SJCRH30 (cell line): ENCODE measurements at places on chromosomes 6 and 20. TPM values are rescaled to one million over a fixed set of nuclear protein-coding genes. Genes with fewer than 3 reads are reported as not detected.
A peak's percentile ranks its signal among the peaks of the same experiment; 100 is the strongest.

DNA sequence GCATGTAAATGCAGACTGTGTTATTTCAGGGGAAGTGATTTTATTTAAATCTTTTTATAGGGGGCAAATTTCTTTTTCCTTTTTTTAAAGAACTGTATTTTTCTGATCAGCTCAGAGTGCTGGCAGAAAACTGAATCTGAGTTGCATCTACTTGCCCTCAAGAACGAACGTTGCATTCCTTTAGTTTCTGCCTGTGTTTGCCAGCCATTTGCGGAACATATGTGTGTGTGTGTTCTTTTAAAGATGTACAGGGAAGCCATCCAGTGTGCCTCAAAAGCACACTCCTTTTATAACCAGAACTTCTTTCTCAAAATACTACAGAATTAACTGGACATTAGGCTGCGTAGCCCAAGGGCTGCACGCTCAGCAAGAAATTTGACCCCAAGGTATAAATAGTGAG, 25.8 kb upstream of the INSM1 start:
- DNase-seq: no peak

DNA sequence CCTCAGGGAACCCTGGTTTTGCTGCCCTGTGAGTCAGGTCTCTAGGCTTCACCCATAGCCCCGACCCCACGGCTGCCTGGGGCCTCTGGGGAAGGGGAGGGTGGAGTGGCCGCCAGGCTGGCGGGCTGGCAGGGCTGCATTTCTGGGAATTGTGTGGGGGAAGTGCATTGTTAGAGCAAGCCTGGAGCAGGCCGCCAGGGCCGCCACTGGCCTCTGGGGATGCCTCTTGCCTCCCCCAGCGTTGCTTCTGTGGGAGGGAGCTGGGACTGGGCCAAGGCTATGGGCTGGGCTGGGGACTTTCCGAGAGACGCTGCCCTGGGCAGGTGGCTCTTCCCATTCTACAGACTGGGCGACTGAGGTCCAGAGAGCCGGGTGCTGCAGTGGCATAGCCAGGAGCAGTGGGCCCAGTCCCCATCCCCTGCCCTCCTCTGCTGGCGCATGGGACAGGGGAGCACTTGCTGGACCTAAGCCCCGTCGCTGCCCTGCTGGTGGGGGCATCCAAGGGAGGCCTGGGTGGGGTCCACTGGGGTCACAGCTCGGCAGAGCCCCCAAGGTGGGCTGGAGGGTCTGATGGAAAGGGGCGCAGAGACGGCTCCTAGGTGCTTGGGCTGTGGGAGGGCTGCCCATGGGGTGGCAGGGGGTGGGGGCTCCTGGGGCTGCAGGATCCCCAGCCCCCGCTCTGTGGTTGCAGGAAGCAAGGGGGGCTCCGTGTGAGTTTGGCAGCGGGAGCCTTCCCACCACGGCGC, 6.6 kb upstream of the SOX18 start:
- peak; percentile 56 for DNase-seq

Gene CST4
- not detected in 2 replicates for total RNA-seq

Gene SLPI
- not detected in 2 replicates for total RNA-seq
